ENCODE measurements at places on chromosomes 4 and X.

- no peak for DNase-seq
These were observed 41.3 kb upstream of the PHEX start for GRCh38 chrX:21990832-21991231.

DNA sequence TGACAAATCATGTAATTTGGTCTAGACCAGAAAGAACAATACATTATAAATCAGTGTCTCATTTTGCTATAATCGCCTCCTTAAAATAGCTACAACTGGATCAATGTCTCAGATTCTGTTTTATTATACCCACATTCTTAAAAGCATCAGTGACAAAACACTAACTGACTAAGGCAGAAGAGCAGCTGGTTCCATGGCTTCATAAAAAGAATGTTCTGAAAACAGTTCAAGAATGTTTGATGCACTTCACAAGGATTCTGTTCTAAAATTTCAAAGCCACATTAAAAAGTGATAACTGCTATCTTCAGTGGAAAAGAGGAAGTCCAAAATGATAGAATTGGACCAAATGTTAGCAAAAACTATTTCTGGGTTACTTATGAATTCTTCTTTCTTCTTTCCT is 69.8 kb downstream of the COL25A1 start:
- no peak for DNase-seq

DNA sequence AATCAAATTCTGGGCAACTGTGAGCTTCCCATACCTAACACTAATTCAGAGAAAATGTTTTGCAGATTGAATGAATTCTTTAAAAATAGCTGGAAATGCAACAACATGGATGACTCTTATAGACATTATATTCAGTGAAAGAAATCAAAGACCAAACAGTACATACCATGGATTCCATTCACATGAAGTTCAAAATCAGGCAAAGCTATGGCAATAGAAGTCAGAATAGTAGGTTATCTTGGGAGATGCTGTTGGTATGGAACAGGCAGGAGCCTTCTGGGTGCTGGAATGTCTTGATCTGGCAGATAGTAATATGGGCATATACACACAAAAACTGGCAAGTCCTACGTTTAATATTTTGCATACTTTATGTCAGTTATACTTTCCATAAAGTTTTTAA is 25.5 kb upstream of the CBLL2 start:
- DNase-seq: no peak

GRCh38 chr4:157582141-157582540 is 361.6 kb downstream of the GRIA2 start:
- DNase-seq: no peak

DNA sequence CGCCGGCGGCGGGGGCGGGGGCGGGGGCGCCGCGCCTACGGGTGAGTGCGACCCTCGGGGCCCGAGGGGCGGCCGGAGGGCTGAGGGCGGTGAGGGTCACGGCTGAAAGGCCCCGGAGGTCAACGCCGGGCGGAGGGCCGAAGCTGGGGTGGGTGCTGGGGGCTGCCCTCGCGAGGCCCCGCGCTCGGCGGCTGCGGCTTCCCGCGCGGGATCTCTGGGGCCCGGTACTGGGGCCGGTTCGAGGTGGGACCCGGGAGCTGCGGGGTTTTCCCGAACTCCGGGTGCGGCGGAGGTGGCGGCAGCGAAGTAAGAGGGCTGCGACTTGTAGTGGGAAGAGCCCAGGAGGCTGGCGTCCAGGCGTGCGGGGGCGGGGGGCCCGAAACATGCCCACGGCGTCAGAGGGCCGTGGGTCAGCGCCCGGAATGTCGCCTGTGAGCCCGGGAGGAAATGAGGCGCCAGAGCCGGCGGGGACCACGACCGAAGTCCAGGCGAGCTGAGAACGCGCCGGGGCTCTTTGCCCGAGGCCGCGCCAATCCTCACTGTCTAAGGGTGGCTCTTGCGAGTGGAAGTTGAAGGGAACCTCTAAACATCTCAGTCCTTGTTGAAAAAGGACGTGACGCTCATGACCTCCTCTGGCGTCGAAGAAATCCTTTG is 407 bp downstream of the IL13RA1 start:
- DNase-seq: no peak

DNA sequence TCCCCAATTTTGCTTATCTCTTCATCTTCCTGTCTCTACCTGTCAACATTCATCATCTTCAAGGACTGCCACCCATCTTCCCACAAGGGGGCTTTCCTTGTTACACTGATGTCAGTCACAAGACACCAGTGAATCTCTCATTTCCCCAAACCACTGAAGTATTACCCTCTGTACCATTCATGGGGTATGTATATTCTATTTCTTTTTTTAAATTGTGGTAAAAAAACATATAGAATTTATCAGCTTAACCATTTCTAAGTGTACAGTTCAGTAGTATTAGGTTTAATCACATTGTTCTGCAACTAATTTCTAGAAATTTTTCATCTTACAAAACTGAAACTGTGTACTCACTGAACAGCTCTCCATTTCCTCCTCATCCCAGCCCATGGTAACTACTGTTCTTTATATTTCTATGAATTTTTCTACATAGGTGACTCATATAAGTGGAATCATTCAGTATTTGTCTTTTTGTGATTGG is 98.6 kb downstream of the LARP7 start:
- DNase-seq: no peak

DNA sequence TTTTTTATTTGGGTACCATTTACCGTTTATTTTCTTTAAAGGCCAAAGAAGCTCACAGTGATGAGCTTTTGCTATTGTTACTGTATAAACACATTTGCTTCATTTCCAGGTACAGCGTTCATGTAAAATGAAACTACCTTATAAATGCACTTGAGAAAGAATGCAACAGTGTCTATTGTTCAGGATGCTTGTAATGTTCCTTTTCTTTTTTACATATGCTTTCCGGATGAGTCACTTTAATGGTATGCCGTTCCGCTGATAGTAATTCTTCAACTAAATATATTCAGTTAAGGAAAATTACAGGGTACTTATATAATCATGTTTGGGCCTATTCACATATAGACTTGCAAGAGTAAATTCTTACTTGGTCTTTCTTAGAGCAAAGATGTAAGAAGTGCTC is 354.9 kb downstream of the RPA4 start:
- no peak for DNase-seq

GRCh38 chrX:8190341-8190830 is 19.3 kb upstream of the VCX2 start:
- DNase-seq: no peak

DNA sequence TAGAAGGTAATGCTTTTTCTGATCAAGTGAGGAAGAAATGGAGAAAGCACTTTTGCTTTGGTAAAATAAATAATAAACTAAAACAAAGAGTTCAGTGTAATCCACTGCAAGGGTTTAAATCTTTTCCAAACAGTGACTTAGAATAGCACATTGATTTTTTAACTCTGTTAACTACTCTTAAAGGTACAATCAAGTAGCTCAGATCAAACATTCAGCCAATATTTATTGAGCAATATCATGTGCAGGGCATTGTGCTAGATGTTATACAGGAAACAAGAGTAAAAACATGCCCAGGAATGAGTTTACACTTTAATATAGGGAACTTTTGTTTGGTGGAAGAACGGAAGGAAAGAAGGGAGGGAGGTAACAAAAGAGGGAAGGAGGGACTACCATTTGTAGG is 479.8 kb downstream of the KLHL13 start:
- DNase-seq: no peak

GRCh38 chr4:83197555-83198235 is 83.2 kb upstream of the PLAC8 start:
- DNase-seq: no peak

DNA sequence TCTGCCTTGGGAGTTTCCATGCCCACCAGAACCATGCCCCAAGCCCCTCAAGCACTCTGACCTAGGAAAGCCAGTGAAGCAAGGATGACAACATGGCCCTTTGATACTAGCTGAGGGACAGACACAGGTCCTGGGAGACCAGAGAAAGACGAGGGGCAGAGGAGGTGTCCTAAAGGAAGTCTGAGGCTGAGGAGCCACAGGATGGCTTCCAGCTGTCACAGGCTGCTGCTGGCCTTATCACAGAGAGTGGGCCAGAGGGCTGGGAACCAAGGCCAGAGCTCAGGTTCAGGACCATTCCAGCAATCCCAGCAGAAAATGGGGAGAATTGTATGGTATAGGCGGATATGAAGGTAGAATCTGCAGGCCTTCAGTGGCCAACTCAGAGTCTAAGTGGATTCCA is 31.7 kb upstream of the MSANTD1 start:
- DNase-seq: no peak
